ENCODE measurements at places on chromosomes 1 and 21.
A peak's percentile ranks its signal among the peaks of the same experiment; 100 is the strongest.

- DNase-seq: no peak
Observed at GRCh38 chr21:30616125-30616524, at the start of gene KRTAP20-1. KRTAP20-1 (plus strand) TSS chr21:30616425; CDS start chr21:30616455, 30 bp downstream.

- no peak for DNase-seq
Observed at GRCh38 chr1:235648954-235649367, 623 bp downstream of the GNG4 start.

- no peak for DNase-seq
Observed at GRCh38 chr21:39007532-39007931, 175.7 kb downstream of the PSMG1 start.

DNA sequence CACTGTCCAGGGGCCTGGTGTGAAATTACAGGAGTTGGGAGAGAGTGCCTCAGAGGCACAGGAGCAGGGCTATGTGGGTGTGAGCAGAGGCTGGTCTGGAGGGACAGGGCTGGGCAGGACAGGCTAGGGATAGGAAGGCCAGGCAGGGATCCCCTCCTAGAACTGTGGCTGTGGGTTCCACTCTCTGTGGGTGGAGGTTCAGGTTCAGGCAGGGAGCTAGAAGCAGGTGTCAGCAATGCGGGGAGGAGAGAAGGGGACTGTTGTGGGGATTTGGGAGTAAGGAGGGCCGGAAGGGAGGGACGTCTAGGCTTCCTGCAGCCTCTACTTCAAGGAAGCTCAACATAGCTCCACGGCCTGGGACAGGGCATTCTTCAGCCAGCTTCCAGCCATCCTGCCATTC is 8.3 kb upstream of the GPR61 start:
- DNase-seq: no peak

GRCh38 chr1:43868741-43869067 is 64.9 kb upstream of the ARTN start:
- DNase-seq: no peak

GRCh38 chr21:37281993-37282392 is 14.9 kb upstream of the VPS26C start:
- DNase-seq: no peak

GRCh38 chr21:43957611-43958362 is 54.3 kb upstream of the TRAPPC10 start:
- DNase-seq: no peak

DNA sequence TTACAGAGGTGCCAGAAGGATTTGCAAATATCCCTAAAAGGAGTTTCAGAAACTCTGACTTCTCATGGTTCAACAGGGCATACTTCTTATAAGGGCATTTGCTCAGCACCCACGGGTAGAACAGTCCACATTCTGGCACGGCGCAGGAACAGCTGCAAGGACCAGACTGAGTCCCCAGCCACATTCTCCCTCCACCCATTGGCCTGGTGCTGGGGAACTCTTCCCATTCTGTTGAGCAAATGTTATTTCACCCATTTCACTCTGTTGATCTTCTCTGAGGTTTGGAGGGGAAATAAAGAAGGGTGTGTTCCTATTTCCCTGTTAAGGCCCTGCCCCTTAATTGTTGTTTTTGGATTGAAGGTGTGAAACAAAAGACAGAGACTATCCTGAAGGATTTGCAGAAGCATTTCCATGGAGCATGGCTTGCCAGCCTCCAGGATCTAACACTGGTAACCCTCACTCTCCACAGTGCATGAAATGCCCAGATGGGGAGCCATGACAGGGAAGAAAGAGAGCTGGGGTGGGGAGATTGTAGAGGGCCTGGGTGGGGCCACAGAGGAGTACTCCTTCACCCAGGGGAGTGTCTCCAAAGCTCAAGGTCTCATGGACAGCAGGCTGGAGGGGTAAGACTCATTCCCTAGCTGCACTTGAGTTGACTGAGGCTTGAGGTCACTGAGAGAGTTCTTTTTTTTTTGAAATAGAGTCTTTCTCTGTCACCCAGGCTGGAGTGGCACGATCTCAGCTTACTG is 35.0 kb downstream of the INAVA start:
- no peak for DNase-seq

DNA sequence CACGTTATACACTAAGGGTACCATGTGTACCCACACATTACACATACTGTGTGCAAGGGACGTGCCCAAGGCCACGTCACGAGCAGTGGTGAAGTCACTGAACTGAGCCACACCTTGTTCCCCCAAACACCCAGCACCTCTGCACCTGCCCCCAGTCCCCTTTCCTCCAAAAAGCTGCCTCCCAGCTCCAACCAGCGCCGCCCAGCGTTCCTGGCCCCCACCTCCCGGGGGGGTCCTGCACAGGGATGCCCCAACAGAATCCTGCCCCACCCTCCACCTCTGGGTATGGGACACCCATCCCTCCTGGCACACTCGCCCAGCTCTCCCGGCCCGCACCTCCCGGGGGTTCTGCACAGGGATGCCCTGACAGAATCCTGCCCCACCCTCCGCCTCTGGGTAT is 54.1 kb downstream of the CHD5 start:
- DNase-seq: no peak

DNA sequence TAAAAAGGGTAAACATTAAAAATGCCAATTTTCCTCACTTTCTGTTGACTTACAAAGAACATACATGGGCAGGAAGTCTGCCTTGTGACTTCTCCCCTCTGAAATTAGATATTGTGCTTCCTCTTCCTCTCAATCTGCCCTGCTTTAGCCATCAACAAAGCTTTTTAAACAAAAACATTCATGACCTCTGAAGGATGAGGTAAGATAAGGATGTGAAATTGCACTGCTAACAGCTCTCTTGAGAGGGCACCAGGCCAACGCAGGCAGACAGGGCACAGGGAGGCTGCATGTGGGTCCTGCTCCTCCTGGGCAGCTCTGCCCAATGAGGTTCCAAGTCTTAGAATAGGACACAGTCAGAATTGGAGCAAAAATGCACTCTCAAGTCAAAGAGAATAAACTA is 62.1 kb downstream of the DEGS1 start:
- no peak for DNase-seq

GRCh38 chr1:213444224-213444623 is 393.2 kb downstream of the RPS6KC1 start:
- DNase-seq: no peak

GRCh38 chr1:86699186-86699585 is 5.2 kb upstream of the SH3GLB1 start:
- no peak for DNase-seq

- DNase-seq: no peak
Observed at GRCh38 chr1:118934706-118935105, 53.4 kb downstream of the TBX15 start.

- DNase-seq: no peak
Observed at GRCh38 chr1:223031733-223032601, 111.1 kb downstream of the TLR5 start.

- DNase-seq: no peak
Observed at GRCh38 chr1:43644558-43644957, 5.4 kb upstream of the KDM4A start.

- no peak for DNase-seq
Observed at GRCh38 chr1:231625975-231626534, 535 bp upstream of the DISC1 start.

DNA sequence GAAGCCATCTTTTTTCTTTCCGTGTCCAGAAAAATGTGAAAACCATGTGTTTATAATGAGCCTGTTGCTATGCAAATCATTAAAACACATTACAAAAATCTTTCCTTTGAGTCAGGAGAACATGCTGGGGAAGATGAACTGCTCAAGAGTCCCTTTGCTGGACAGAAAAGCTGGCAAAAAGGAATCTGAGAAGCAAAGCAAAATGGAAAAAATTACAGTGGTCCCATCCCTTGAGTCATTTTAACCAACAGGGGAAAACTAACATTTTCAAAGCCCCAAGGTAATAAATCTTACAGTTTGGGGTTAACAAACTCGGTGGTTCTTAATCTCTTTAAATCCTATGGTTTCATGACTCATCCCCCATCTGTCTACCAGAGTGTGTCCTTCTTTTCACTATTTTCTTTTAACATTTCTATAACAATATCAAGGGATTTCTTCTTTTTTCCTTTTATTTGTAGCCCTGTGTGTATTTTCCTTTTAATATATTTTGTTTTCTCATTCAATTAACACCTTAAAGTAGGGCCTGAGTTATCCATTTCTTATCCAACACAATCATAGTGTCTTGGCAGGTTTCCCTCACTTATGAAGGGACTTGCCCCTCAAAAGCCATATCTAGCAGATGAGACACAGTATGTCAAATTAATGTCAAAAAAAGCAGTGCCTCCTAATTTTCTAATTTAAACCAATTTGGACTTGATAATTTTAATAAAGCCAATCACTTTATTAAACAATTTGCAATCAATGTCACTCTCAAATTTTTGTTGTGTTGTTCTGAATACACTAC is 105.4 kb downstream of the PTPN14 start:
- peak; percentile 96 for DNase-seq

- no peak for DNase-seq
Observed at GRCh38 chr1:171366816-171367215, 52.8 kb downstream of the FMO4 start.

Data from RCC 7860 (cell line).